ENCODE measurements at places on chromosomes 4 and X. TPM values are rescaled to one million over a fixed set of nuclear protein-coding genes. Genes with fewer than 3 reads are reported as not detected.

- no peak for DNase-seq
Measured at GRCh38 chrX:14915596-14915995, 42.4 kb downstream of the MOSPD2 start.

TLR2 gene
- 4.4 TPM for total RNA-seq

NHSL2 gene
- total RNA-seq, result 5.7 TPM

DNA sequence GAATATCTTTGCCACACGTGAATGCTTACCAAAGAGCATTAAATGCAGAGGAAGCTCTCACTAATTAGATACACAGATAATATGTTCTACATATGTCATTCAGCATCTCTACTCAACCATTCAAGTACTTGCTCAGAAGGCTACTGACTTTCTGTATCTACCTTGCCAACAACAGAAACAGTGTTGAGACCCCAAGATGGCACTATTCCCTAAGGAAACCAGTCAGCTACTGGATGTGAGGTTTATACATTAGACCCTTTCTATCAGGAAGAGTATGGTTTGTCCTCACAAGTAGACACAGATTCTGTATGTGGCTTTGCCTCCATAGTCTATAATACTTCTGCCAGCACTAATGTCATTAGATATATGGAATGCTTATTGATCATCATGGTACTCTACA, 443.9 kb upstream of the INTU start:
- no peak for DNase-seq
